ENCODE measurements at places on chromosomes 3 and 15.

DNA sequence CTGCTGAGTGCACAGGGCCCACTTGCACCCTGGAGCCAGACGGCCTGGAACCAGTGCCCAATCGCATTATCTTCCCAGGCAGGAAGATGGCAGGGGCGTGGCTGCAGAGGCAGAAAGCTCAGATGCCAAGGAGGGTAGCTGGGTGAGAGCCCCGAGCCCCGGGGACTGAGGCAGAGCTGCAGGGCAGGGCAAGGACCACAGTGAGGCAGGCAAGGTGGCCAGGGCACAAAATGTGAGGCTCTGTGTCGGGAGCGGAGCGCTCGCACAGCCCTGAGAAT is 1.6 kb upstream of the CCDC33 start:
- DNase-seq: no peak

- DNase-seq: no peak
Observed at GRCh38 chr3:32758375-32758753, 59.4 kb upstream of the TRIM71 start.

GRCh38 chr3:126545544-126545943 is 13.2 kb downstream of the C3orf22 start:
- DNase-seq: no peak

GRCh38 chr3:102225005-102225404 is 209.8 kb upstream of the ZPLD1 start:
- DNase-seq: no peak

GRCh38 chr3:81249540-81250029 is 511.9 kb downstream of the GBE1 start:
- DNase-seq: no peak

DNA sequence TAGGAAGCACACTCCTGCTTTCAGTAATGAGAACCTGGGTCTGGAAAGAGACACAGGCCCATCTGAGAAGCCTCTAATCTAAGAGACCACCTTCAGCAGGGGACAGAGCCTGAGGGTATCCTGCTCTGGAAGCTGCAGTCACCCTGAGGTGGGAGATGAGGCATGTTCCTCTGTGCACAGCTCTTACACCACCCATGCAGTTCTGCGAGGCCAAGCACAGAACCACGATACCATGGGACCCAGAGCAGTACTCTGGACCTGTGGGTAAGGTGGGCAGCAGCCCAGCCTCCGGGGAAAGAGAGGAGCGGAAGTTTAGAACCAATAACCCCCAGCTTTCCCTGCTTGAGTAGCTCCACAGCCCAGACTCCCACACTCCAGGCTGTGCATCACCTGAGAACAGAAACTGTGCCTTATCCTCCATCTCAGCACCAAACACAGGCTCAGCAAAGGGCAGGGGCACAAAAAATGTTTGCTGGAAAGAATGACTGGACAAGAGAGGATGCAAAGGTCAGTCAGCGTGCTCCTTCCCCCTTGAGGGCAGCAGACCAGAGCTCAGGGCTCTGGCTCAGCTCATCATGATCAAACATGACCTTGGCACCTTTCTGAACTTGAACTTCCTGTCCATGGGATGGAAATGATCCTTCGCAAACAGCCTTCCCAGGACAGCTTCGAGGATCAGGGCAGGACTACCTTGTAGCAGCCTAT is 43.1 kb downstream of the RBPMS2 start:
- DNase-seq: no peak

DNA sequence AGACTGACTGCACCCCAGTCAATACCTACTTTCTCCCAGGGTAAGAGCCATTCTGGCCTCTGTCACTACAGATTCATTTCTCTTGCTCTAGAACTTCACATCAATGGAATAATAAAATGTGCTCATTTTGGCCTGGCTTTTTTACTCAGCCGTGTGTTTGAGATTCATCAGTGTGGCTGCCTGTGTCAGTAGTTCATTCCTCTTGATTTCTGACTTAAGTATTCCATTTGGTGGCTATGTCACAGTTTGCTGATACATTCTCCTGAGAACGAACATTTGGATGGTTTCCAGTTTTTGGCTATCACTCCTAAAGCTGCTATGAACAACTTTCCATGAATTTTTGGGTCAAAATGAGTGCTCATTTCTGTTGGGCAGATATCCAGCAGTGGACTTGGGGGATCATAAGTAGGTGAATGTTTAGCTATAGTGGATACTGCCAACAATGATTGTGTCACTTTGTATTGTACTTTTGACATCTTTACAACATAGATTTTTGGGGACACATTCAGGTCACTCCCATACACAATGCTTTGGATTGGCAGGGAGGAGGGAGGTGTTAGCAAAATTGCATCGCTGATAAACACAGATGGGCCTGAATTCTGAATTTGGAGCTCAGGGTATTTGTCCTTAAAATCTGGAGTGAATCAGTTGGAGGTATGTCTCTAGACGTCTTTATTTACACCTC is 19.8 kb upstream of the FAM107A start:
- DNase-seq: no peak

DNA sequence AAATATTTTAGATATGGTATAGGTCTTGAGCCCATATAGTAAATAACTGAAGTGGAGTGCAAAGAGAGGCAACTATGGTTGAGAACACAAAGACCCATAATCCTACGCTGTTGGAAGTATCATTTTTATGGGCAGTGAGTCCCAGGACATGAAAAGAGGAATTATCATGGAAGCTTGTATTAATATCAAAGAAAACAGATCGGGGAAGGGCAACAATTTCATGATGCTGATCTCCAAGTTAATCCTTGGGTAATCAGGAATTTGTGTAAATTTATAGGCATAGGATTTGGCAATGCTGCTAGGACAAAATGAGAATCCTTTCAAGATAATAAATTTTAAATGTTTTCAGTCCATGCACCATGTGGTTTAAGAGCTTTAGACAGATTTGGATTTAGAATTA is 40.2 kb upstream of the PYDC2 start:
- DNase-seq: no peak

- DNase-seq: no peak
Observed at GRCh38 chr3:99134986-99135385, 233.5 kb upstream of the DCBLD2 start.

DNA sequence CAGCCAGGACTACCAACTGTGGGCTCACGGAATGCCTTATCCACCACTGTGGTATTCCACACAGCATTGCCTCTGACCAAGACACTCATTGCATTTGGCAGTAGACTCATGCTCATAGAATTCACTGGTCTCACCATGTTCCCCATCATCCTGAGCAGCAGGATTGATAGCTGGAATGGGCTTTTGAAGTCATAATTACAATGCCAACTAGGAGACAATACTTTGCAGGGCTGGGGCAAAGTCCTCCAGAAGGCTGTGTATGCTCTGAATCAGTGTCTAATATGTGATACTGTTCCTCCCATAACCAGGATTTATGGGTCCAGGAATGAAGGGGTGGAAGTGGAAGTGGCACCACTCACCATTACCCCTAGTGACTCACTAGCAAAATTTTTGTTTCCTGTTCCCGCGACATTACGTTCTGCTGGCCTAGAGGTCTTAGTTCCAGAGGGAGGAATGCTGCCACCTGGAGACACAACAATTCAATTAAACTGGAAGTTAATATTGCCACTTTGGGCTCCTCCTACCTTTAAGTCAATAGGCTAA is 58.6 kb upstream of the CCDC80 start:
- no peak for DNase-seq

- no peak for DNase-seq
Observed at GRCh38 chr15:30030345-30030744, 52.4 kb upstream of the GOLGA8J start.

DNA sequence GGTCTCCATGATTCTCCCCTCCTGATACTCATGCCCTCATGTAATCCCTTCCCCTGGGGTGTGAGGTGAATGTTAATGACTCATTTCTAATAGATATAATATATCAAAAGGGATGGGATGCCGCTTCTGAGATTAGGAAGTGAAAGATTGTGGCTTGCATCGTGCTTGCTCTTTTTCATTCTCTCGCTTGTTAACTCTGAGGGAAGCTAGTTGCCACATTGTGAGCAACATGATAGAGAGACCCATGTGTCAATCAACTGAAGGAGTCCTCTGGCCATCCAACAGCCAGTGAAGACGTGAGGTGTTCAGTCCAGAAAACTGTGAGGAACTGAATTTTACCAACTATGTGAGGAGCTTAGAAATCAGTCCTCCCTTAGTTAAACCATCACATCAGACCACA is 28.9 kb upstream of the DRD3 start:
- DNase-seq: no peak

DNA sequence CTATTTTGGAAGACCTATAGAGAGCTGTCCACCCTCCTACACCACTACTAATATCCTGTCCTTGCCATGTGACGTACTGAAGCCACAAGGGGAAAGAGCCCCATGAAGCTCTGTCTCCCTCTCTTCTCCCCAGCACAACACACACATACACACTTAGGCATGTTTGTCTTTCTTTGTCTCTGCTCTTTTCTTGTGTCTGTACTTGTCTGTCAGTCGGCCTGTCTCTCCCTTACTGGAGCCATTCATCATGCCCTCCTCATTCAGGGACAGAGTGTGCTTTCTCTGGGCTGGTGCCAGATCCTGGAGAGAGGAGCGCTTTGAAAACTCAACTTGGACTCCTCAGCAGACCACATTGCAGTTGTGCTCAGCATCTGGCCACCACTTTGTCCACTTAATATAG is 47.6 kb downstream of the PSMD6 start:
- DNase-seq: no peak

DNA sequence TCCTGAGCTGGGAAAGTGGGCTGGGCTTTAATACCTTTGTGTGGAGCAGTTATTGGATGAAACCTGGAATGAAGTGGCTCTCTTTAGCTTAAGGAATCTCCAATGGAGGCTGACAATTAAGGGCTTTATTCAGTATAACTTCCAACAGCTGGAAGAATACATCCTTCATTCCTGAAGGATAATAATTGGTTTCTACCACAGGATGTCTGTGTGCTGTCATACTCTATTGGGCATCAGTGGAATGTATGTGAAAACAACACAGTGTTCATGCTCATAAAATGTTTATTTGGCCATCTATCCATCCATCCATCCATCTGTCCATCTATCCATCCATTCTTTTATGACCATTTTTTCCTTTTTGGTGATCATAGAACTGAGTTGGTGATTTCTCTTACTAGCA is 220.7 kb upstream of the GAP43 start:
- no peak for DNase-seq

DNA sequence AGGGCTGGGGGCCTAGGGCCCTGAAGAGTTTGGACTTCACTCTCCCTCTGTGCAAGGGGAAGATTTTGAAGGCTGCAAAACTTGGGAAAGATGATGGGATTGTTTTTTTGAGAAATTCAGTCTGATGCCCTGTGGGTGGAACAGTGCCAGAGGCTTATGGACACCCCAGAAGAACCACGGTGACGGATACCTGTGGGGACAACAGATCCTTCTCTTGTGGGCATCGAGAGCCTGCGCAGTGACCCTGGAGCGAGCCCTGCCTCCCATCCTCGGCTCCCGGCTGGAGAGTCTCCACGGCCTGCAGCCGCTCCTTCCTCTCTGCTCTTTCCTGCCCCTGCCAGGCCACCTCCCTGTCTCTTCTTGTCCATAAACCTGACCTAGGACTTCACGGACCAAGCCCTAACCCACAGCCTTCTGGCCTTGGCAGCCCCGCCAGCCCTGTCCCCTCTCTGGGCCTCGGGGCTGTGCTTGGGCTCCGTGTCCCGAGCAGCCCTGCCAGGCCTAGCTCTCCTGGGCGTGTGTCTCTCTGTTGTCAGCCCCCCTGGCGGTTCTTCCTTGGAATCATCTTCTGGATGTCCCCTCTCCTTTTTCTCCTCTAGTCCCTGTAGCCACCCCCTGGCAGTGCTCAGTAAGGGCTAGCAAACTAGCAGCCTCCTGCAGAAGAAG is 98.4 kb downstream of the VGLL4 start:
- no peak for DNase-seq

DNA sequence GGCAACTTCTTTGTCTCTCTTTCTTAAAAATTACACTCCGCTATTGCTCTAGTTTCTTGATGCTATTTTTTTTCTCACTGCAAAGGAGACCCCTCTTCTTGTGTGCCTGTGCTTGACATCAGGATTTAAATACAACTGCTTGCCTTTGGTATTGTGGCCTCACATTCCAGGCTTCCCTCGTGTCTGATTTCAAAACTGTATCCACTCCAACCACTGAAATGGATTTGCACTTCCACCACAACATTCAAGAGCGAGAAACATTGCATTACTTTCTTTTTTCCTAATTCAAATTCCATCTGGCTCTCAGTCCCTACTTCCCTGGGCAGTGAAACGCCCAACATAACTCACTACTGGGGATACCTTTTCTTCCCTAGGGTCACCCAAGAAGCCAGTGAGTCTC is 50.4 kb upstream of the PXYLP1 start:
- DNase-seq: no peak

- no peak for DNase-seq
Observed at GRCh38 chr15:44593042-44593736, 56.2 kb downstream of the EIF3J start.

GRCh38 chr3:49456466-49456865 is 13.6 kb upstream of the DAG1 start:
- no peak for DNase-seq

DNA sequence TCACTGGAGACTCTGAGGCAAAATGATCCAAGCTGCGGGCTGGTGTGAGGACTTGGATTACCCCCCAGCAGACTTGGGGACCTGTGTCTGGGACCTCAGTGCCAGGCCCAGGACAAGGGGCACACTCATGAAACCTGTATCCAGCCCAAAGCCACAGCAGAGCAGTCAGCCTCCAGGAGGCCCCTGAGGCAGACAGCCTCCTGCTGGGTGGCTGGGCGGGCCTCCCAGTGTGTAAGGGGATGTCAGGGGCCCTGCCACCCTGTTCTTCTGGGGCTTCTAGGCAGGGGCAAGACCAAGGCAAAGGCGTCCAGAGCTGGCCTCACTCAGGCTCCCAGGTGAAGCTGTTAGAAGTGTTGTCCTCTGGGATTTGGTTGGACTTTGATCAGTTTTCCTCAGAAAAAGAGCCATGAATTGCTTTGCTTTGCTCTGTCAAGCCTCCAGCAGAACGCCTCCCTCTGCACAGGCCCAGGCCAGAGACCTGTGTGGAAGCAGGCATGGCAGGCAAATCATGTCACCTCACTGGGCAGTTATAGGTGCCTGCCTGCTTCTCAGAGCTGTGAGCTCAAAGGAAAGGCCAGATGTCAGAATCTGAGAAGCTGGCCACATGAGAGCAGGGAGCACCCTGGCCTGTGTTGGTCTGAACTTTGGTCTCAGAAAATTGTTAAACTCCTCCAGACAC is 77.4 kb downstream of the SMAD6 start:
- DNase-seq: no peak

- no peak for DNase-seq
Observed at GRCh38 chr3:29083081-29083480, 197.8 kb upstream of the RBMS3 start.

DNA sequence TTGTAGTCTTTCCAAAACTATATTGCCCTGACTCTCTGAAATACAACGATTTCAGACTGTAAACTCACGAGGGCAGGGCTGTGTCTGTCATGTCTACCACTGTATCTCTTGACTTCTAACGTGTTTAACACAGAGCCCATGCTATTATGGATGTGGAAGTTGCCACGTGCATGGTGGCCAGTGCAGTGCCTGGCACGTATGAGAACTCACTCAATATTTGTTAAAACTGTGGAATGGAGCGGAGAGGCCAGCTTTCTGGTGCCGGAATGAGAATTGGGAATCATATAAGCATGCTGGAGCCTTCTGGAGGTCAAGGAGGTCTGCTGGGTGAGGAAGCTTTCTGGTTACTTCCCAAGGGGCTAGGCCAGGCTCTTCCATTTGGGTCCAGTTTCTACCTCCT is 220.6 kb upstream of the LYSMD4 start:
- DNase-seq: no peak

All from activated CD8-positive, alpha-beta memory T cell treated with anti-CD3 and anti-CD28 coated beads, Interleukin-2, amount 50 U/mL, for 4 hours (primary cell).